HL-60 (cell line): ENCODE measurements at places on chromosomes 16 and 17.

DNA sequence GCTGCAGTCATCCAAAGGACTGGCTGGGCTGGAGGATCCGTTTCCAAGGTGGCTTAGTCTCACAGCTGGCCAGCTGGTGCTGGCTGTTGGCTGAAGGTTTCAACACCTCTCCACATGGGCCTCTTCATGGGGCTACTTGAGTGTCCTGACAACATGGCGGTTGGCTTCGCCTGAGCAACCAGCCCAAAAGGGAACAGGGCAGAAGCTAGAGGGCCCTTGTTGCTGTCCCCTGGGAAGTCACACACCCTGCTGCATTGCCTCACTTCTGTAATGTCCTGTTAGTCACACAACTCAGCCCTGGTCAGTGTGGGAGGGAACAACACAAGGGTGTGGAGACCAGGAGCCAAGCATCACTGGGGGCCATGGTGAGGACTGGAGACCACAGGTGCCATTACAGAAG, 36.6 kb downstream of the C16orf78 start:
- DNase-seq = no peak

DNA sequence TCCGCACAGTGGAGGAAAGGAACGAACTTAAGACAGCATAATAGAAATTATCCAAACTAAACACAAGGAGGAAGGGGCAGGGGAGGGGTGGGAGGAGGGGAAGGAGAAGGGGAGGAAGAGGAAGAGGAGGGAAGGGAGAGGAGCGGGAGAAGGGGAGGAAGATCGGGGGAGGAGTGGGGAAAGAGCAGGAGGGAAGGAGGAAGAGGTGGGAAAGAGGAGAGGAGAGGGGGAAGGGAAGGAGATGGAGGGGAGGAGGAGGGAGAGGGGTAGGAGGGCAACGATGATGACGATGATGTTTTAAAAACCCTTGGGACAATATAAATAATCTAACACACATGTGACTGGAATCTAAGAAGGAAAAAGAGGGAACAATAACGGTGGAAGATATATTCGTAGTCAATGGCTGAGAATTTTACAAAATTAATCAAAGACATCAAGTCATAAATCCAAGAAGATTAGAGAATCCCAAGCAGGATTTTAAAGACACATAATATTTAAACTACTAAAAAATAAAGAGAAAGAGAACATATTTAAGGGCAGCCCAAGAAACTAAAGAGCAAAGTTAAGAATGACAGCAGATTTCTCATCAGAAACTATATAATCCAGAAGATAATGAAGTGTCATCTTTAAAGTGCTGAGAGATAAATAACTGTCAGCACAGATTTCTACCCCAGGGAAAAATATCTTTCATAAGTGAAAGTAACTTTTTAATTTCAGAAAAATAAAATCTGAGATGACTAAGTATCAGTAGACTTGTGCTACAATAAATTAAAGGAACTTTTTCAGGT, 30.2 kb downstream of the C16orf95 start:
- DNase-seq = no peak

DNA sequence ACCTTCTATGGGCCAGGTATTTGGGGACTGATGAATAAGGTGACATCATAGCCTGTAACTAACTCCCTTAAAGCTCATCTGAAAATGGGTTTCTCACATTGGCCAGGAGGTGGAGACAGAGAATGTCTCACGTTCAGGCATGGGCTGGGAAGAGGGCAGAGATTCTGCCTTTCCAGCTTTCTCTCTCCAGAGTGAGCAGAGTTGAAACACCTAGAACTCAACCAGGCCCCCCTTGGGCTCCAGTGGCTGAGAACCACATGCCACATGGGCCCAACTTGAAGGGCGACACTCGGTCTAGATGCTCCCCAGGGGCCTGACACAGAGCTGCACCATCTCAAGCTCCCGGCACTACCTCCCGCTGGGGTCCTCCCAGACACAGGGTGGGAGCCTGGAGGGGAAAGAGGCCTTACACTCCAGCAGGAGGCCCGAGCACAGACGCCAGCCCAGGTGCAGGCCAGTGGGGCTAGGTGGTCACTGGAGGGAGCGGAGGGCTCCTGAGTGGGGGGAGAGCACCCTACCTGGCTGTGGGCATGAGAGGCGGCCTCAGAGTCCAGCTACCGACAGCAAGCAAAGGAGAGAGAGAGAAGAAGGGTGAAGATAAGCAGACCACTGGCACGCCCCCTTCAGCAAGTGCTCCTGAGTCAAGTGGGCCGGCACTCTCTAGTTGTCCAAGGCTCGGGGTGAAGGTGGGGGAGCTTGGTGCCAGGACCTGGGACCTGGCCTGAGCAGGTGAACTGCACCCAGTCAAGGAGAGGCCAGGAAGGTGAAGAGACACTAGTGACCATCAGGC, 55.9 kb downstream of the MYO18A start:
- no peak for DNase-seq

GRCh38 chr17:5526821-5527598, 40.6 kb downstream of the MIS12 start:
- DNase-seq = peak; percentile 17

GRCh38 chr16:81723098-81723723, 55.9 kb upstream of the PLCG2 start:
- DNase-seq = no peak

DNA sequence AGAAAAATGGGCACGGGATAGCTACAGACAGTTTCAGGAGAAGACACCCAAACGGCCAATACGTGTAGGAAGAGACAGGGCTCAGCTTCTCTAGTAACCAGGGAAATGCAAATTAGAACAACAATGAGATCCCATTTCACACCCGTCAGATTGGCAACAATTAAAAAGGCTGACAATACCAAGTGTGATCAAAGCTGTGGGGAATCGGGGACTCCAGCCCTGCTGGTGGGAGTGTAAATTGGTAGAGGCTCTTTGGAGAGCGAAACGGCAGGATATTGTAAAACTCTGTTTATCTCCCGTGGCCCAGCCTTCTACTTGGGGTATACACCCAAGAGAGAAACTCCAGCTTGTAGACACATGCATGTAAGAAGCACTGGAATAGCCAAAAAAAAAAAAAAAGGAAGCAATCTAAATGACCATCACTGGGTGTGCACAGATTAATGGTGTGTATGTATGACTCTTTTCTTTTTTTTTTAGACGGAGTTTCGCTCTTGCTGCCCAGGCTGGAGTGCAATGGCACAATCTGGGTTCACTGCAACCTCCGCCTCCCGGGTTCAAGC, 27.5 kb downstream of the MYBBP1A start:
- no peak for DNase-seq

GRCh38 chr17:17724307-17725010, 43.2 kb downstream of the RAI1 start:
- no peak for DNase-seq

DNA sequence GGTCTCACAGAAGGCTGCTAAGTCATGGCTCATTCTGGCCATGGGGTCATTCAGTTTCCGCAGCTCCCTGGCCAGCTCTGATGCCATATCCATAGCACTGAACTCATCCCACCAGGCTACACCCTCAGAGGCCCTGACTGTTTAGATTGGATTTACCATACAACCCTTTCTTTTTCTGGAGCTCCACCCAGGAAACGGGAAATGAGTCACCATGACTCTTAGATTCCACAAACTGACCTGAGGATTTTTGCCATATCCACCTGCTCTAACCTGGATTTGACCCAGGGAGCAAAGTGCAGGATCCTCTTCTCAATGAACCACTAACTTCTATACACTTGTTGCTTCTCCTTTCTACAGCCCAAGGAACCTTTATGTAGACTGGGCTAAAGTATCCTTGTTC, 20.3 kb upstream of the CALB2 start:
- no peak for DNase-seq

DNA sequence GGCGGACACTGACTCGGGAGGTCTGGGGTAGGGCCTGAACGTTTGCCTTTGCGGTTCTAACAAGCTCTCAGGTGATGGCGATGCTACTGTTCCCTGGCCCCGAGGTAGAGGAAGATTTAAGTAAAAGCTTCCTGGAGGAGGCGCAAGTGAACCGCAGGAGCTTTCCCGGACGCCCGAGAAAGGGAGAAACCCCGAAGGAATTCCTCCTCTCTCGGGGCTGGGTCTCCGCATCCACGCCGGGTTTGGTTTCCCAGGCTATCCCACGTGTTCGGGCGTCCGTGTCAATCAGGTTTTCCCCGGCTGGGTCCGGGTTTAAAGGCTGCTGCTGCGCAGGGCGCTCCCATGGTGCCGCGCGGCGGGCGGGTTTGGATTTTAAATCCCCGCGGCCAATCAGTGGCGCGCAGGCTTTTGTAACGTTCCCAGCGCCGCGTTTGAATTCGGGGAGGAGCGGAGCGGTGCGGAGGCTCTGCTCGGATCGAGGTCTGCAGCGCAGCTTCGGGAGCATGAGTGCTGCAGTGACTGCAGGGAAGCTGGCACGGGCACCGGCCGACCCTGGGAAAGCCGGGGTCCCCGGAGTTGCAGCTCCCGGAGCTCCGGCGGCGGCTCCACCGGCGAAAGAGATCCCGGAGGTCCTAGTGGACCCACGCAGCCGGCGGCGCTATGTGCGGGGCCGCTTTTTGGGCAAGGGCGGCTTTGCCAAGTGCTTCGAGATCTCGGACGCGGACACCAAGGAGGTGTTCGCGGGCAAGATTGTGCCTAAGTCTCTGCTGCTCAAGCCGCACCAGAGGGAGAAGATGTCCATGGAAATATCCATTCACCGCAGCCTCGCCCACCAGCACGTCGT, at the start of gene PLK1:
Gene PLK1 (plus strand): TSS at position 460 of the 844 bp plus-strand sequence. CDS start 44 bp downstream, at position 504.
- peak; percentile 89 for DNase-seq

- DNase-seq = peak; percentile 43
Measured at GRCh38 chr17:17036524-17036998, 5.7 kb upstream of the MPRIP start.

DNA sequence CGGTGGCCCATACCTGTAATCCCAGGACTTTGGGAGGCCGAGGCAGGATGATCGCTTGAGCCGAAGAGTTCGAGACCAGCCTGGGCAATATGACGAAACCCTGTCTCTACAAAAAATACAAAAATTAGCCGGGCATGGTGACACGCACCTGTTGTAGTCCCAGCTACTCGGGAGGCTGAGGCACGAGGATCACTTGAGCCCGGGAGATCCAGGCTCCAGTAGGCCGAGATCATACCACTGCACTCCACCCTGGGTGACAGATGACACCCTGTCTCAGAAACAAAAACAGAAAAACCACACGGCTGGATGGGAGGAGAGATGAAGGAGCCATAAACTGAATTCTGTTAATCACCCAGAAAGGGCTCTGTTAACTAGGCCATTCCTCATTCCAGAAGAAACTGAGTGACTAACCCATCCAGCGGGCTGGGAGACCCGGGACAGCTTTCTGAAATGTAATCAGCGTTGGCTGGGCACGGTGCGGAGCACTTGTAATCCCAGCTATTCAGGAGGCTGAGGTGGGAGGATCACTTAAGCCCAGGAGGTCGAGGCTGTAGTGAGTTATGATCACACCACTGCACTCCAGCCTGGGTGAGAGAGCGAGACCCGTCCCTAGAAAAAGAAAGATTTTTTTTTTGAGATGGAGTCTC, 641 bp upstream of the NT5C3B start:
- DNase-seq = no peak

DNA sequence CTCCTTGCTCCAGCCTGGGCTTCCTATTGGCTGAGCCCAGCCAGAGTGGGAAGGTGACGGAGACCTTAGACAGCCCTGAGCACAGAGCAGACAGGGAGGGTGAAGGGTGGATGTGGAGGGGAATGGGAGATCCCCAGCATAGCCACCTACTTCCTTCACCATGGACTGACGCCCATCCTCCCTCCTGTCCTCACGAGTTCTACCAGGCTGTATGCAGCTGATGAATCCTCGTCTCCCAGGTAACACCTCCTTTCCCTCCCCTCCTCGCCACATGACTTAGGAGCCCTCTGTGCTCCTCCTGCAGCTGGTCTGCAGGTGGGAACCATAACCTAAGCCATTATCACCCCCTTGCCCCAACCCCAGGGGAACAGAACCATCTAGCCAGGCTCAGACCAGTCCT, 9.0 kb upstream of the CRHR1 start:
- DNase-seq = no peak

DNA sequence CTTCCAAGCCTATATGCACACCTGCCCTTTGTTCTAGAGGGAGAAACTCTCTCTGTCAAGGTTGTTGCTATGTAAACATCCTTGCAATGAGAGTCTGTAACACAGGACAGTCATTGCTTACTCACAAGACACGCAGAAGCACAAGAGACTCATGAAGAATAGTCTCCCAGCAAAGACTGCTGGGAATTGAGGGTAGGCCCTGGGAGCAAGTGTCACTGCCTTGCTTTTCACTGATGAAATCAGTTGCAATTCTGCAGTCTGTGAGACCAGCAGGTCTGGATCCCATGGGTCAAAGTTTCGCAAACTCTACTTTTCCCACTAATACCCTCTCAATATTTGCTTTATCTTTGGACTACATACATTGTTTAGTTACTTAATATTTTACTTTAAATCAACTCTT, 177.4 kb downstream of the FTO start:
- no peak for DNase-seq

DNA sequence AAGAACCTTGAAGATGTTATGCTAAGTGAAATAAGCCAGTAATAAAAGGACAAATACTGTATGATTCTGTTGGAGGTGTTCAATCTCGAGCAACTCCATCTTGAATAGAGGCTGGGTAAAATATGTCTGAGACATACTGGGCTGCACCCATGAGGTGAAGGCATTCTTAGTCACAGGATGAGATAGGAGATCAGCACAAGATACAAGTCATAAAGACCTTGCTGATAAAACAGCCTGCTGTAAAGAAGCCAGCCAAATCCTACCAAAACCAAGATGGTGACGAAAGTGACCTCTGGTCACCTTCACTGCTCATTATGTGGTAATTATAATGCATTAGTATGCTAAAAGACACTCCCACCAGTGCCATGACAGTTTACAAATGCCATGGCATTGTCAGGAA, 98.1 kb downstream of the RGS9 start:
- DNase-seq = no peak

GRCh38 chr17:16973760-16974540, 2.0 kb upstream of the TNFRSF13B start:
- DNase-seq = no peak

DNA sequence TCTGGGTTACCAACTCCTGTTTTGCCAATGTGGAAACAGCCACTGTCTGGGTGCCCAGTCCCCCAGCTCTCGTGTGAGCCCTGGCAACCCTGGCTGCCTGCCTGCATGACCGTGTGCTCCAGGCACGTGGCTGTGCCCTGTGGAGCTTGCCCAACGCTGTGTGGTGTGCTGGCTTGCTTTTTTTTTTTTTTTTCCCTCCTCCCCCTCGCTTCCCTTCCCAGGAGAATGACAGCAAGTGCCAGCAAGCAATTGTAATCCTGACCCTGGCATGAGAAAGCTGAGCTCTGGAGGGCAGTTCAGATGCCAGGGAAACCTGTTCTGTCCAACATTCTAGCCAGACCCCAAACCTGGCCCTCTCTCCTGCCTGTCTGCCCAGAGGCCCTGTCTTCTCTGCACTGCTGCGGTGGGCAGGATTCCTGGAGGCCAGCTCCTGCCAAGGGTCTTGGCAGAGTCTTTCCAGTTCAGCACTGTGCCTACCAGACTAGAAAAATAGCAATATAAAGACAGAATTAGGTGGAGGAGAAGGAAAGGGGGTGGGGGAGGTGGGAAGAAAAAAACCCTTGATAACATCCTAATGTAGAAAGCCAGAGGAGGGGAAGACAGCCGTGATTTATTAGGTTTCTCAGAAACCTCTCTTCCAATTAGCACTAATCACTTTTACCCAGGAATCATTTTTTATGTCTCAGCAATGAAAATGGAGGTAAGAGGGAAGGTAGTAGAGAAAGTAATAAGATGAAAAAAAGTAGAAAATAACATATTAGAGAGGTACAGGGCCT, 9.0 kb downstream of the HLF start:
- no peak for DNase-seq

- no peak for DNase-seq
Measured at GRCh38 chr17:44565866-44566443, 8.7 kb downstream of the FZD2 start.

GRCh38 chr16:22380529-22380928, 6.1 kb upstream of the CDR2 start:
- DNase-seq = no peak
